Neuronal stem cell (in vitro differentiated cells): ENCODE measurements at places on chromosomes 16 and 17.
A peak's percentile ranks its signal among the peaks of the same experiment; 100 is the strongest.

DNA sequence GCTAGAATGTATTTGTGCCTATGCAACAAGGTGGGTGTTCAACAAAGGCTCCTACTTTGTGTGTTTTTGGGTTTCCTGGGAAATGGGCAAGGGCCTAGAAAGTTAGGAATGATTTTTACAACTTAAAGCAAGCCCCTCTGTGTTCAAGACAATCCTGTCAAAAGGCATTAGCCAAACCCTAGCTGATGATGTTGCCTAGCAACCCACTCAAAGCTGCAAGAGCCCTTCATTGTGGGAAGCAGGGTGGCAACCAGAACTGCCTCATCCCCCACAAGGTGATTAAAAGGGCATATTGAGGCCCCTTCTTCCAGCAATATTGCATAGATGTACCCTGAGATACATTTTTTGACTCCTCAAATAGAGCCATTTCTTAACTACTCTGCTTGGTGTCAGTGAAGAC is 16.0 kb upstream of the RASL10B start:
- DNase-seq = peak; percentile 82

- no peak for DNase-seq
Measured at GRCh38 chr16:77925531-77925930, 96.8 kb upstream of the CLEC3A start.

DNA sequence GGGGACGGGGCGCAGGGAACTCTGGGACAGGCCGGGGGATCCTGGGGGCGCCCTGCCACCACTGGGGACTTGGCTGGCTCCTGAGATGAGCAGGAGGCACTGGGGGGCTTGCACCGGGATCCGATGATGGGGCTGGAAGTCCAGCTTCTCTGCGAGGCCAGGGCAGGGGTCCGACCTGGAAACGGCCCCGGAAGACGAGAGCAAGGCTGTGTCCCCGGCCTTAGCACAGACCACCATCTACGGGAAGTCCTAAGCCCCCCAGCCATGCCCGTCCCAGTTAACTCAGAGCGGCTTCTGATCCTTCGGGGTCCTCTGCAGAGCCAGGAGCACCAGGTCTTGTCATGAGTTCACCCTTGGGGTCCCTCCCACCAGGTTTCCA is 573 bp downstream of the CDT1 start:
- DNase-seq = no peak

DNA sequence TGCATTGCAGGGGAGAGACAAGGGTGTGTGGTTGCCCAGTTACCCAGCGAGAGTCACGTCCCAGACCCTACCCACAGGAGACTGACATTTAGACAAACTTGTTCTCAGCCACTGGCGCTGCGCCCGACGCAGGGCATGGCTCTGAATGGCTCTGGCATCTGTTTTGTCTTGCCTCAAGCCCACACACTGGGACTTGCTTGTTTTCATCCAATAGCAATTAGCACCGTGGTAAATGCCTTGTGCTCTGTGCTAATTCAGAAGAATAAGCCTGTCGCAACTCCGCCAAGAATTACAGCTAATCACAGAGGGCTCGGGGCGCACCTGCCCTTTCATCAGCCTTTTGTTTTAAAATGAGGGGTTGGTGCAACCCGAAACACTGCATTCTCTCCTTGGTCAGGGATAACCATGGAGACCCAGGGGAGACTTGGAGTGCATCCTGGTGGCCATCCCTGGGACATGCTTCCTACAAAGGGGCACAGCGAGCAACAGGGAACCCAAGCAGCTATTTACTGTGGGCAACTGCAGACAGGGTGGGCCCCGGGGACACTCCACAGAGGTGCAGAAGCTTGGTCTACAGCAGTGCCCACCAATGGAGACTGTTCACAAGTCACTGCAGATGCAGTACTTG is 220.6 kb upstream of the ZFHX3 start:
- DNase-seq = peak; percentile 24

DNA sequence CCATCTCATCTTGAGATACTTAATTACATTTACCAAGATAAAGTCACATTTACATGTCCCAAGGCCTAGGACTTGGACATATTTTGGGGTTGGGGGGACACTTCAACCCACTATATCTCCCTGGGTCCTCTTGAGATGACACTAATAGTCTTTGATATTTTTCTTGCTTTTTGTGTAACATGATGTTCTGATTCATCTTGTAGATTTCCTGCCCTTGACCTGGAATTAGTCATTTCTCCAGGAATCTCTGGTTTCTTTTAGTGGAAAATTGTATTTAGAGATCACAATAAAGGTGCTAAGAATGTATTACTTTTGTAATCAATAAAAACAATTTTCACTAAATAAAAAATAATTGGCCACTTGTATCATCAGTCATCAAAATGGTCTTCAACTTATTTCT is 157.3 kb downstream of the VPS53 start:
- no peak for DNase-seq

- no peak for DNase-seq
Measured at GRCh38 chr16:82046941-82047340, 11.9 kb downstream of the HSD17B2 start.

DNA sequence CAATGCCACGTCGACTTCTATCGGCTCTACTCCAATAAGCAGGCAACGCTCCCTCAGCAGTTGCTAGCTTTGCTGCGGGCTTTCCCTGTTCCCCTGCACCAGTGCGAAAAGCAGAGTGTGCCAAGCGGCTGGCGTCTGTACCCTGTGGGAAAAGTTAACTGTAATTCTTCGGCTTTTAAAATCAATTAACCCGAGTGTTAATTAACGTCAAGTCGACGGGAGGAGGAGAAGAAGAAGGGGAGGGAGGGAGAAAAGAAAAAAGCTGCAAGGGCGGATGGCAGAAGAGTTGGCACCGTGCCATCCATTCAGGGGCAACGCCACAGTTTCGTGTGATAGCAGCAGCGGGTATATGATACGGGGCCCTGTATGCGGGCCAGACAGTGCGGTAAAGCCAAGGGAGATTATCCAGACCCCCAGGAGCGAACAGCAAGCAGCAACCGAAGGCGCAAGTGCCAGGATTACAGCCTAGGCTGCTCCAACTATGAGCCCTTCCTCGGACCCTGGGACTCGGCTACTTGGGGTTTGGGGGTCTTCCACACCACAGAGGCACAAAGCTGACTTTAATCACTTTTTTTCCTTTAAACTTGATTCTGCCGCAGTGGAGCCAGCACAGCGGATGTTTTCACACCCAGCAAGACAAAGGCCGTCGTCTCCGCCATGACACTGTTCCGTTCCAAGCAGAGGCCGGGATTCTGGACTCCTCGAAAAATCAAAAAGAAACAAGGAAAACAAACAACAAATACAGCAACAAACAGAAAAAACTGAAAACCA is 253.8 kb upstream of the PMFBP1 start:
- no peak for DNase-seq

DNA sequence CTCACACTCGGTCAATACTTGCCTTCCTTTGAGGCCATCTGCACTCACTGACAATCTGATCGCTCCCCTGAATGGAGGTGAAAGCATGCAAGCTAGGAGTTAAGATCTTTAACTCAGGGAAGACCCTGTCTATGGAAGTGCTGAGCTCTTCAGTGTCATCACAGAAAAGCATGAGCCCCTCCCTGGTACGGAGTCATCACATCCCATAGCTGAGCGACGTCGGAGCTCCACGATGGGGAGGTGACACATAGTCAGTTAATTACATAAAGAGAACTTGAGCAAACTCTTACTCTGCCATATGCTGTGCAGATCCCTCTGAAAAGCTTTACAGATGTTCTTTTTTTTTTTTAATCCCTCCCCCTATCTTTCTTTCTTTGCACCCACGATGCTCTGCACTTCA is 463.2 kb downstream of the WWOX start:
- DNase-seq = no peak

- DNase-seq = no peak
Measured at GRCh38 chr16:85675251-85675874, 13.4 kb downstream of the GINS2 start.

DNA sequence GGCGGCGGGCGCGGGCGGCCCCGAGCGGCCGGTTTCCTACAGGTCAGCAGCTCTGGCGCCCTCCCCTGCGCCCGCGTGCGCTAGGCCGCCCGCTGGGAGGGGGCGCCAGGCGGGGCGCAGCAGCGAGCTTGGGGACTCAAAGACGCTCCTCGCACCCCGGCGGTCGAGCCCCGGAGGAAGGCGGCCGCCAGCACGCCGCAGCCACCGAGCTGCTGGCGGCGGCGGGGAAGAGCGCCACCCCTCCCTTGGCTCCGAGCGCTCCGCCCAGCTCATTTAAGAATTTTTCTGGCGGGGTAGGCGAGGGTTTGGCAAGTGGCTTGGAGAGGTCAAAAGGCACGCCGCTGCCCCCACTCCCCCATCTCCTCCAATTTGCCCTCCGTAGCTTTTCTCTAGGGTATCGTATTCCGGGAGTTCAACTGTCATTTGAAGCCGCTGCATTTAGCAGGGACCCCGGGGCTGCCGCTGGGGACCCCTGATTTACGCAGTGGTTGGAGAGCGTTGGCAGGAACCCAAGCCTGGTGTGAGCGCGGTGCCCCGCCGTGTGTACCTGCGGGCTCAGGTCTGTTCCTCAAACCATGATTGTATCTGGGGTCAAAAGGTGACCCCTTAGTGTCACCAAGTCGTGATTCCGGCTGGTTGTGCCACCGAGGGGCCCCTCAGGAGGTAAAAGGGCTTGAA is 59.5 kb upstream of the GSE1 start:
- peak; percentile 85 for DNase-seq

DNA sequence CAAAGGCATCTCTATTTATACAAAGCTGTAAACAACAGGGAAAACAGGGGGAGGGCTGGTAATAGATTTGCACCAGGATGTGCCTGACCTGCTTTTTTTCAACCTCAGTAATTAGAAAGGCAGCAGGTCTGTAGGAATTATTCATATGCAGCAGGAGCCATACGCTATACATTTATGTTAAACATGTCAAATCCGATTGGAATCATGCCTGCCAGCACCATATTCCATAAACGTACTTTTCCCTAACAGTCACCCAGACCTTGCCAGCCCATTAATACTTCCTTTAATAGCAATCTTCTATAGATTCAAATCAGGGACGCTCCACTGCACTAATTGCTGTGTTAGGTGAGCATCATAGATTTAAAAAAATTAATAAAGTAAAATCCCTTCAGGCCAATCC is 223.9 kb downstream of the ZFHX3 start:
- no peak for DNase-seq
